ENCODE measurements at places on chromosomes 1 and 21.

DNA sequence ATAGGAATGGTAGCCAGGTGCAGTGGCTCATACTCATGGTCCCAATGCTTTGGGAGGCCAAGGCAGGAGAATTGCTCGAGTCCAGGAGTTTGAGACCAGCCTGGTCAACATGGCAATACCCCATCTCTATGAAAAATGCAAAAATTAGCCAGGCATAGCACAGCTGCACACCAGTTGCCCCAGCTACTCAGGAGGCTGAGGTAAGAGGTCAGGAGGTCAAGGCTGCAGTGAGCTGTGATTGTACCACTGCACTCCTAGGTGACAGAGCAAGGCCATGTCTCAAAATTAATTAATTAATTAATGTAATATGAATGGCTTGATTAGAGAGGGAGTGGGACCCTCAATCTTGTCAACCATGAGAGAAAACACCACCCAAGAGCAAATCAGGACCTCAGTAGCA lies 198.7 kb upstream of the DUSP10 start:
- DNase-seq, result no peak

- DNase-seq, result no peak
Measured at GRCh38 chr1:61241973-61242381, 159.6 kb downstream of the NFIA start.

DNA sequence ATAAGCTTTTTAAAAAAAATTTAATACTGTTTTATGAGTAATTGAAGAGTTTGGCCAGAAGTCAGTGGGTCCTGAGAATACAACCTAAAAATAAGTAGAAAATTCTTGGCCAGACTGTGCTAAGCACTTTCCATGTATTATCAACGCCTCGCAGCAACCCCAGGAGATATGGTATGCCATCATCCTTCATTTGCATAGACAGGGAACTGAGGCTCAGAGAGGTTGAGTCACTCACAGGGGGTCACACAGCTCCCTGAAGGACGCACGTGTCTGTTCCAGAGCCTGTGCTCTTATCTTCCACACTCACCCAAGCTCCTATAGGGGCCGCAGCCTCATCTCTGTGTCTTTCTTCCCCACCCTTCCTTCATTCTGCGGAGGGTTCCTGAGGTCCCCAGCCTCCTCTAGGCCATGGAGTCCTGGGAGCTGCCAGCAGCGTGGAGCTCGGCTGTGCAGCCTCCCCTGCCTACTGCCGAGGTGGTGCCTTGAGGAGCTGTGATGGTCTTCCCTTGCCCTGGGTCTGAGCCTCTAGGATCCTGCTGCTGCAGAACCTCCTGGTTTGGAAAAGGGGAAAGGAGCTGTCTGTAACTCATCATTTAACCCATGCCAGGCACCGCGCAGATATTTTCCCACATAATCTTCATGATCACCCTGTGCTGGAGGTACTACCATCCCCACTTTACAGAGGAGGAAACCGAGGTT lies 30.3 kb upstream of the ECE1 start:
- no peak for DNase-seq

GRCh38 chr1:247332215-247332622 lies 552 bp upstream of the ZNF496 start:
- DNase-seq, result no peak

DNA sequence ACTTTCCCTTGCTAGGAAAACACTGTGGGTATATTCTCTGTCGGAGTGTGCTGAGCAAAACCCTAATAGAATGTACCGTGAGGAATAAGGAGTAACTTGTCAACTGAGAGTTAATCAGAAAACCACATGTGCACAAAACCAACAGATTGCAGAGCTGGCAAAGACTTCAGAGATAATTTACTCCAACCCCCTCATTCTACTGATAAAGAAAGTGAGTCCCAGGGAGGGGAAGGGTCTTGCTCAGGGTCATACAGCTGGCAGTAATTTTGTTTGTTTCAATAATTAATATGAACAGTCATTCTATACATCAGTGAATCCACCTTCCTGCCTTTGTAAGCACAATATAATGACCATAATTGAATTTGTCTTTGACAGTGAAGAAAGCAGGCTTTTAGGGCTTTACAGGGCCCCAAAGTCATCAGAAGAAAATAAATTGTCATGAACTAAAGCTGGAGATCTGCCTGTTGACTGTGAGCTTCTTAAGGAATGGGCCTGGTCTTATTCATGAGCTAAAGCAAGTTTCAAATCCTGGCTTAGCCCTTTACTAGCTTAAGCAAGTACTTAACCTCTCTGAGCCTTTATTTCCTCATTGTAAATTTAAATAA lies 67.2 kb upstream of the HOOK1 start:
- no peak for DNase-seq

- DNase-seq, result no peak
Measured at GRCh38 chr1:198423673-198424072, 116.8 kb downstream of the ATP6V1G3 start.

DNA sequence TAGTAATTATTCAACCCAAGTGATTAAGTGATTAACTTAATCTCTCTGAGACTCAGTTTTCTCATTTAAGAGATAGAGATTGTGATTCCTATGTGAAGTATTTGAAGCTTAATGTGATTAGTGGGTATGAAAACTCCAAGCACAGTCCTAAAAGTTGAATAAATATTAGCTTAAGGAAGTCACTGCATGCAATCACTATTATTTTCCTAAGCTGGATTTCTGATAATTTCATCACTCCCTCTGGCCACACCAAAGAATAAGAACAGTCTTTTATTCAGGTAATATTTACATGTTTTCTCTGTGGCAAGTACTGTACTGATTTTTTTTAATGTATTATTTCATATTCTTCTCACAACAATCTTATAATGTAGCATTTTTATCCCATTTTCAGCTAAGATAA lies 31.1 kb downstream of the CD55 start:
- no peak for DNase-seq

GRCh38 chr1:9069326-9070100 lies at the start of gene SLC2A5:
Gene SLC2A5 (minus strand): TSS chr1:9069635. CDS start chr1:9069536, 99 bp downstream.
- no peak for DNase-seq

GRCh38 chr1:177909416-177909815 lies 60.4 kb downstream of the SEC16B start:
- no peak for DNase-seq

DNA sequence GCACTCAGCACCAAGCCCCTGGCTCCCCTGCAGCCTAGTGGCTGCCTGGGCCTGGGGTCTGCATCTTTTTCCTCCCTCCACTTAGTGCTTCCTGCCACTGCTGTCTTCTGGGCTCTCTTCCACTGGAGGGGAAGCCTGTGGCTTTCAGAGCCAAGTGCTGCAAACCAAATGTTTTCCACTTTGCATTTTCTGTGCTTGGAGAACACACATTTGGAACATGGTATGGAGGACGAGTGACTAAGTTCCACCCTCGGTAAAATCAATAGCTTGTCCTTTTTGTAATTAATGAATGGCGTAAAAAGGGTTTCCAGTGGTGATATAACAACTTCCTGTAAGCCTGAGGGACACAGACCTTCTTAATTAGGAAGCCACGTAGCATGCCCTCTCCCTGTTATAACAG lies 10.1 kb upstream of the GPR153 start:
- no peak for DNase-seq

DNA sequence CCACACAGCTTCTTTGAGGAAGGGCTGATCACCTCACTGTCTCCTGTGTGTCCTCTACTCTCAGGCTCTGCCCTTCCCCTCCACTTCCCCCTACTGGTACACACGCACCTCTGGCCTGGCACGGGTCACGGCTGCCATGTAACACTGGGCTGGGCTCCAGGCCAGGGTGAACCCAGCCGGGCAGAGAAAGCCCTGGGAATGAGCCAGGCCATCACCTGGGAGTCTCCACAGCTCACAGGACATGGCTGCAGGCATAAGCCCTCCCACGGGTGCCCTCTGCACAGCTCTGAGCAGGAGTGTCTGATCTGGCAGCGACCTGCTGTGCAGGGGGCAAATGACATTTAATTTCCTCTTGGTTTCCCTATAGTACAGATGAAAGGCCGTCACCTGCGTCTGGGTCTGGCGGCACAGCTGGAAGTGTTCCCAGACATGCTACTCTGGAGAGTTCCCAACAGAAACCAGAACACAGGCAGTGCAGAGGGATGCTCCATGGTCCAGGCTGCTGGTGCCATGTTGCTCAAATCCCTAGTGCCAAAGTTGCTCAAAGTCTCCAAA lies 61.2 kb downstream of the ERI3 start:
- DNase-seq, result no peak

DNA sequence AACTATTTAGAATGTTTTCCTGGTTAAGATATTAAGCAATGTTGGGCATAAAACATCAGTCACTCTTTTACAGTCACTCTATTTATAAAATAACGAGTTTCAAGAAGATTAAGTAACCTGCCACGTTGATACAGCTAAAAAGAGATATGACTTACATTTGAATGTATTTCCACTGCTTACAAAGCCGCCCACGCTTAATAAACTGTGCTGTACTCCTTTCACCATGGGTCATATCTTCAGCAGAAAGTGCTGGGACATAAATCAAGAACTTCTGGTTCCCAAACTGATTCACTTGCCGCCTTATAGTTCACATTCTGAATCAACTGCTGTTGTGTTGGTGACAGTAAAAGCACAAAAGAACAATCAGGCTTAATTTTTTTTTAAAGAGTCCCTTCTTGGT lies 666.7 kb downstream of the NCAM2 start:
- no peak for DNase-seq

GRCh38 chr1:168686666-168687065 lies 42.3 kb downstream of the DPT start:
- DNase-seq, result no peak

DNA sequence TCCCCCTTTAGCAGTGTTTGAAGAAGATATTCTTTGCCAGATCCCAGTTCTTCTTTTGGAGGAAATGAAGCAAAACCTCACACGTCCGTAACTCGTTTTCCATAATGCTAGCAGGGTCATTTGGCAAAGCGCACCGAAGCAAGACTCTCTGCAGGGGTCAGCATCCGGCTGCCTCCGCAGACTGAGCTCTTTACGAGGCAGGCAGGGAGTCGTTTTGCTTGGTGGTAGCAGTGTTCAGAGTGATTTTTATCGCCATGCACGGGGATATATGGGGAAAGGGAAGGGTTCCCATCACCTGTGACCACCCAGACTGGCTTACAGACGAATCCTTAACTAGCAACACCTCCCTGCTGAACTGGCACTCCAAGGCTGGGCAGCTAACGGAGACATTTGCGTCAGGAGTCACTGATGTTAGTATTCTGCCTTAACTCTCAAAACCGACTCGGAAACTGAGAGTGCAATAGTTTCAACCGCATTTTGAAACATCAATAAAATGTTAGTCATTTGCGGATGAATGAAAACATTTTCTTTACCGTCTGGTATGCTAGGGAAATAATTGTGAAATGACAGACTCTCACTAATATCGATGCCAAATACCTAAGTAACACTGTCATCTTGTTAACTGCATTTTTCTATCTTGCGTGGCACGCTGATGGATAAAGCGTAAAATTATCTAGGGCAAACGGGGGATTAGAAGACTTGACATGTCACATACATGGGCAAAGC lies 2.2 kb upstream of the NEGR1 start:
- no peak for DNase-seq

DNA sequence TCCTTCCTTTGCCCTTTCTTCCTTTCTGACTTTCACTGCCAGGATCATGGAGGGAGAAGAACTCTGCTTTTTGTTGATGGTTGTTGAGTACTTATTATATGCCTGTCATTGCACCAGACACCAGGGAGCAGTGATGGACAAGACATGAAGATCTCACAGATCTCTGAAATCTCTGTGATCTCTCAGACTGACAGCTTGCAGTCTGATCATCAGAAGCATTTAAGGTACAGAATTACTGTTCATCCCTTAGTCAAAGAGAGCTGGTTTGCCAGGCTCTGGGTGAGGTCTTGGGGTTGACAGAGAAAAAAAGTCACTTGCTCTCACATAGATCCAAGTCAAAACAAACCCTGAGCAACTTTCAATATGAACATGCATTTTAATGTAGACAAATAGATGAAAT lies 299.5 kb upstream of the FMN2 start:
- DNase-seq, result no peak

DNA sequence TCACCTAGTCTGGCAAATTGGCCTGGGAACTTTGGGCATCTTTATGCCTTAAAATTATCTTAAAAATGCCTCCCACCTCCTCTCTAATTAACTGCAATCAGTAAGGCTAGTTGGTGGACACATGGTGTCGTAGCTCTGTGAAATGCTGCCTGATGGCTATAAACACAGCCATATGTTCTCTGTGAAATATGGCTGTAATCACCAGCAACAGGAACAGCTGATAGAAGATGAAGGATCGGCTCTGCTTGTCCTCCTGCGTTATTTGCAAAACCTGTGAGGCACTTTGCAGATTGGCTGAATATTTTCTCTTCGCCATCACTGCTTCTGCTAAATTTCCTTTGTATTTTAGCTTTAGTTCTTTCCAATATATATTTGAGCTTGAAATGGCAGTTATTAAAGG lies 419.6 kb downstream of the RWDD3 start:
- no peak for DNase-seq

DNA sequence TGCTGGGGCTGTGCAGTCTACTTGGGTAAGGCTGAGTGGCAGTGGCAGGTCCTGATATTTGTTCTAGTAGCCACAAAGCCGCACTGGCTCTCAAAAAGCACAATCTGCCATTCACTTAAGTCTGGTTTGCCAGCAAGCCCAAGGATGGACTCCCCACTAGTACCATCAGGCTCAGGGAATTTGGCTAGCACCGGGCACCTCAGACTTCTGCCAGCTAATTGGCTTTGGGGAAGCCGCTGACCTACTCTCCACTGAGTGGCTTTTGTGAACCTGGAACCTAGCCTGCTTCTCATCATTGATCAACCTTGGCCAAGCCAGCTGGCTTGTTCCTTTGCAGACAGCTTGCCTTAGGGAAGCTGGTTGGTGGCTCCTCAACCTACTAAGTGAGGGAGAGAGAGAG lies 83.1 kb downstream of the ESRRG start:
- peak; percentile 44 for DNase-seq

GRCh38 chr1:62111084-62111483 lies 83.6 kb upstream of the L1TD1 start:
- no peak for DNase-seq

- DNase-seq, result no peak
Measured at GRCh38 chr1:247487057-247487456, 29.2 kb upstream of the OR2B11 start.

DNA sequence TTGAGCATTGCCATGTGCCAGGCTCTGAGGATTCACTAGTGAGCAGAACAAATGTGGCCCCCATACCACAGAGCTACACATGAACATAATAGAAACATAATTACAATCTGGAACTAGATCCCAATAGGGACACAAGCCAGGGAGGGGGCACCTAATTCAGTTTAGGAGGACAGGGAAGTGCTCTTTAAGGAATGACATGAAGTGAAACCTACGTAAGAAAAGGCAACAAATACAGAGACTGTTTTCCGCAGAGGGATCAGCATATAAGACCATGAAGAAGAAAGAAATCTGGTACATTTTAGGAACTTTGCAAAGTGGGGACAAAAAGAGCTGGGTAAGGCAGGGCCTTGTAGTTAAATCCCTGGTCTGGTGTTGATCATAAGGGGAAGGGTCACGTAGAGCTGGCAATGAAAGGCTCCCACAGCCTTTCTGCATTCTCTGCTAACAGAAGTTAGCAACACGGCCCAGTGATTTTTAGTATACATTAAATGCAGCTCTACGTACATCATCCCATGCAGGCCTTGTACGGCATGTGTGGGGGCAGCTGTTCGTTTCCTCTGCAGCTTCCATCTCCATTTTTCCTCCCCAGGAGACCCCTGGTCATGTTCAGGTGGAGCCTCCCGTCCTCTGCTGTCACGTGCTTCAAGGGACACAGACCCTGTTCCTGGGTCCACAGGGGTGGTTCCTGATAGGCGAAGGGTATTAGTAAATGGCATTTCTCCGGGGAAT lies 26.8 kb upstream of the SLC30A1 start:
- no peak for DNase-seq

Data from cerebellar nuclear complex (tissue), 1 donor.